ENCODE measurements at places on chromosomes 6 and 20. TPM values are rescaled to one million over a fixed set of nuclear protein-coding genes. Genes with fewer than 3 reads are reported as not detected.

CLPSL1 gene
- not detected for total RNA-seq

PNRC1 gene
- total RNA-seq = 54.1 TPM

MOXD1 gene
- not detected for total RNA-seq

ENPP4 gene
- total RNA-seq = 7.8 TPM

PRSS35 gene
- total RNA-seq = not detected

CDKN1A gene
- 42.0 TPM for total RNA-seq

PPP1R16B gene
- 163 TPM for total RNA-seq

RIPOR3 gene
- 0.21 TPM for total RNA-seq

Data from activated T-cell treated with anti-CD3 and anti-CD28 coated beads, Interleukin-2, amount 50 U/mL, for 4 hours (primary cell).